ENCODE measurements at places on chromosomes 12 and 14. TPM values are rescaled to one million over a fixed set of nuclear protein-coding genes. Genes with fewer than 3 reads are reported as not detected.

Gene DDX51
- polyA plus RNA-seq: 19.5 TPM

Gene CIROP
- polyA plus RNA-seq: not detected

Gene IAPP
- 0.04 TPM for polyA plus RNA-seq

Gene CATSPERB
- 0.10 TPM for polyA plus RNA-seq

Gene CCDC38
- 0.65 TPM for polyA plus RNA-seq

Gene KLHL33
- polyA plus RNA-seq: 0.54 TPM

Gene HNRNPC
- 497 TPM for polyA plus RNA-seq

Gene PLA2G1B
- 0.29 TPM for polyA plus RNA-seq

Gene JAG2
- 6.6 TPM for polyA plus RNA-seq

Gene CREBL2
- polyA plus RNA-seq: 28.3 TPM

Gene GSG1
- polyA plus RNA-seq: not detected

Gene ENDOU
- 0.05 TPM for polyA plus RNA-seq

Gene GPR132
- 5.8 TPM for polyA plus RNA-seq

Gene EML5
- 0.21 TPM for polyA plus RNA-seq
